Activated naive CD4-positive, alpha-beta T cell treated with anti-CD3 and anti-CD28 coated beads, Interleukin-2, amount 50 U/mL, for 16 hours (primary cell): ENCODE measurements at places on chromosomes 11 and 22.
A peak's percentile ranks its signal among the peaks of the same experiment; 100 is the strongest.

- DNase-seq, result no peak
Observed at GRCh38 chr11:15923183-15923582, 433.2 kb downstream of the SOX6 start.

- DNase-seq, result no peak
Observed at GRCh38 chr11:73467505-73467904, 91.3 kb downstream of the RELT start.

DNA sequence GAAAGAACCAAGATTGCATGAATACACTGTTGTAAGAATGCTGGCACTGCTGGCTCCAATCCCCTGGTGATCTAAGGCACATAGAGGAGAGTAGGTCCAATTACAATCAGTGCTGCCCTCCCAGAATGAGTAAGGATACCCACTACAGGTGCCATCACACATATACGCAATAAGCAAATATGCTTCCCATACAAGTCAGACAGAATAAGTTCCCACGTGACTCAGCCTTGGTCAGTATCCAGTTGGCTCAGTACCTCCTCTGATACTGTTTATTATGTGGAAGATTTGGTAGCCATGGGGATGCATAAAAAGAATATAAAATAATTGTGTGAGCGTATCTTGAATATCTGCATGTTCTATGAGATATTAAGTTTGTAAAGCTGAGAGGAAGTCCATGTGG is 8.9 kb upstream of the OR2D3 start:
- DNase-seq, result no peak

- DNase-seq, result no peak
Observed at GRCh38 chr11:131246156-131246555, 124.3 kb upstream of the NTM start.

DNA sequence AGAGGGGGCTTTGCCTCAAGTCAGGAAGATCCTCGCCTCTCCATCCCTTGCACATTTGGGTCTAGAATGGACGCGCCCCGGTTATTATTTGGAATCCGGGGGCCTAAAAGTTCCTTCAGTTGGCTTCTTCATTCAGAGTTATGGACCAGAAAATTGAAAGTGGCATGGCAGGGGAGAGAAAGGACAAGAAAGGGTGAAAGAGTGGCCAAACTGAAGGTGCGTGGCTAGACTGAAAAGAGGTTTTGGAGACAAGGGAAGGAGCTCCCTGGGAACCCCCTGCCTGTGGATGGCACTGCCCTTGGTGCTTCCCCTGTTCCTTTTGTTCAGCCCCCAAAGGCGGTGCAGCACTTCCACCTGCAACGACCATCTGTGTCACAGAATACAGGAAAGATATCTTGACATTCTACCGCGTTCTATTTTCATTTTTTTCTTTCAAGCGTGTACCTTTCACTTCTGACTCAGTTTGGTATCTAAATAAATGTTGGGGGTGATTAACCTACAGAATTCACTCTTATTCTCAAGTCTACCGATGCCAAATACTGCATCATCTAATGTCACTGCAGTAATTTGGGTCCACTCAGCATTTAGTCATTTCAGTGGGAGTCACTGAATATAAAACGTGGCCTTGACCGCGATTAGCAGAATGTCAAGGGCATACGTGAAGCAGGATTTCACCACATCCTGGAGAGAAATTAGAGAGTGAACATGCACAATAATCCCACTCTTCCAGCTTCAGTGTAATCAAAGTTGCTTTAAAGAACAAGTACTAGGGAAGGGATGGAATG is 88.1 kb upstream of the ARHGAP32 start:
- peak; percentile 24 for DNase-seq

DNA sequence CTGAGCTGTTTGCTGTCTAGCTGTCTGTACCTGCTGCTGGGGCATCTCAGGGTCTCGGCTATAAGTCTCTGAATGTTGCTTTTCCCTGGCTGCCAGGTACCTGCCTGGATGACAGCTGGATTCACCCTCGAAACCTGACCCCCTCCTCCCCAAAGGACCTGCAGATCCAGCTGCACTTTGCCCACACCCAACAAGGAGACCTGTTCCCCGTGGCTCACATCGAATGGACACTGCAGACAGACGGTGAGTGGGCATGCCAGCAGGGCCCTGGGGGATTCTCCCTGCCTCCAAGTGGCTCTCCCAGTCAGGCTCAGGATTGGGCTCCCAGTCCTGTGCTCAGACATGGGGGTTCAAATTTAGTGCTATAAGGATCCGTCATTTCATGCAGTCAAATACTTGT is 12.9 kb downstream of the IL17RA start:
- DNase-seq, result no peak

DNA sequence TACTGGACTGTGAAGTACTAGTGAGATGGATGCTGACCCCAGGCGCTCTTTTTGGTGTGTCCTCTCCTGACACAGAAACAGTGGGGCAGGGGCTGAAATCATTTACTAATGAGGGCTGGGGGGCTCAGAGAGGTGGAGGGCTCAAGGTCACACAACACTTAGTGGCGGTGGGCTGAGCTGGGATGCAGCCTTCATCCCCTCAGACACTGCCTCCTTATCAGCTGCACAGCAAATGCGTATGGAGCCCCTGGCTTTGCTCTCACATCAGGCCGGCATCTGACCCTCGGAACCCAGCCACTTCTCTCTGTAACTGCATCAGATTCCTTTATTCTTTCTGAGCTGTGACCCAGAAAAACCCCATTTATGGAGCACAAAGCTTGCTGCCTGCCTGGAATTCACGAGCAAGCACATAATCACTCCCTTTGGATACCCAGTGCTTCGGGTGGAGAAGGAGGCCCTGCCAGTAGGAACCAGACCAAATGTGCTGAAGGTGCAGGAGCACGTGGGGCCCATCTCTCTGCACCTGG is 736.6 kb downstream of the TBC1D22A start:
- DNase-seq, result no peak

DNA sequence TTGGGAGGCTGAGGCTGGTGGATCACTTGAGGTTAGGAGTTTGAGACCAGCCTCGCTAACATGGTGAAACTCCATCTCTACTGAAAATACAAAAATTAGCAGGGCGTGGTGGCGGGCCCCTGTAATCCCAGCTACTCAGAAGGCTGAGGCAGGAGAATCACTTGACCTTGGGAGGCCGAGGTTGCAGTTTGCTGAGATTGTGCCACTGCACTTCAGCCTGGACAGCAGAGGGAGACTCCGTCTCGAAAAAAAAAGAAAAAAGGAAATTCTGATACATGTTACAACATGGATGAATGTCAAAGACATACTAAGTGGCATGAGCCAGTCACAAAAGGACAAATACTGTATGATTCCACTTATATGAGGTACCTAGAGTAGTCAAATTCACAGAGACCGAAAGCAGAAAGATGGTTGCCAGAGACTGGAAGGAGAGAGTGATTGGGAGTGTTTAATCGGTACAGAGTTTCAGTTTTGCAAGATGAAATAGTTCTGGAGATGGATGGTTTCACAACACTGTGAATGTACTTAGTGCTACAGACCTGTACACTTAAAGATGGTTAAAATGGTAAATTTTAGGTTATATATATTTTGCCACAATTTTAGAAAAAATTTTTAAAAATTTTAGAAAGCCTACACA is 92.3 kb downstream of the BLID start:
- no peak for DNase-seq

DNA sequence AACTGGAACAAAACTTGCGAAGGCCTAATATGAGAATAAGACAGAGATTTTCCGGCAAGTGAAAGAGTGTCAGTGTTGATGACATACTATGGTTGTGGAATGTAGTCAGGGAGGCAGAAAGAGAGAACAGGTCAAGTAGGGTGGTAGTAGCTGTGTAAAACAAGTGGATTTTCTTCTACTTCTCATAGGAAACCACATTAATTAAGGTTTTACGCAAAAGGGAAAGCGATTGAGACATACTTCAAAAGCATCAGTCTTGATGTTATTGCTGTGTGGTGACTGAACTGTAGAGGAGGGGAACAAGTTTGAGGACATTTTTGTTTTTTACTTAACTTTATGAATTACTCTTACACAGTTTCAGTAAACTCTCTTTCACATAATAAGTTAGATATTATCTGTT is 186.0 kb upstream of the CNTN5 start:
- DNase-seq, result no peak
